ENCODE measurements at places on chromosomes 3 and 15.

DNA sequence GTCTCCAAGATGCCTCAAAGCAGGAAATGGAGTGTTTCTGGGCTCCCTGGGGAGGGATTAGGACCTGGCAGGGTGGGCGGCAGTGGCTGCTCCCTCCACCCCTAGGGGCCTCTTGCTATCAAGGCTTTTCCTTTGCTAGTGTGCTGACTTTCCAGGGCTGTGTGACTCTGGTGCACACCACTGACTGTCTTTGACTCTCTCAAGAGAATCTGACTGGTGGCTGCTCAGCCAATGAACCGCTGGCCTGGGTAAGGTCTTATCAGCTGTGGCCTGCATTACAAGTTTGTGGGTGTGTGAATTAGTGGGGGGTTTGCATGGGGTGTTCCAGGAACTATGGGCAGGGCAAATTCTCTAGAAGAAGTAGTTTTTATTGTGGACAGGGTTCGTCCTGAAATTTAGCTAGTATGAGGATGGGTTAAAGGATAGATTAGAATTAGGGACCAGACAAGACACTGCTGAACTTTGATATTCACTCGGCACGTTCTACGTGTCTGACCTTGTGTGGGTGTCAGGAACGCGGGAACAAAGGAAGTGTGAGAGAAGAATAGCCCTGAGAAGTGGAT, 29.5 kb downstream of the SIAH2 start:
- no peak for DNase-seq

GRCh38 chr3:47747558-47747957, 34.1 kb downstream of the SMARCC1 start:
- DNase-seq: no peak

DNA sequence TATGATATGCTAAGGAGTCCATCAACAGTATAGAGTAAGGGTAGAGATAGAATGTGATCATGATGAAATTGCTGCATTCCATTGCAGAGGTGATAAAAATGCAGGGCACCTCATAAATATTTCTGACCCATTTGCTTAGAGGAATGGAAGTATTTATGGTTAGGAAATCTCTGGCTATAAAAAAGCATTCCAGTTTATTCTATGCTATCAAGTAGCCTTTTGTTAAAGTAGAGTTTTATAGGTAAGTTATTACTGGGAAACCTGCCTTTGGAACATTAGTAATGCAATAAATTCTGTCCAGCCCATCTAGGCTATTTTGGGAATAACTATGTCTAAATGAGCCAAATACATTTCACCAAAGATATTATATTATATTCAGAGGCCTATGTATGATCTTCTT, 19.8 kb upstream of the STRIT1 start:
- DNase-seq: no peak

- DNase-seq: no peak
Observed at GRCh38 chr3:119831022-119831421, 49.1 kb downstream of the NR1I2 start.

DNA sequence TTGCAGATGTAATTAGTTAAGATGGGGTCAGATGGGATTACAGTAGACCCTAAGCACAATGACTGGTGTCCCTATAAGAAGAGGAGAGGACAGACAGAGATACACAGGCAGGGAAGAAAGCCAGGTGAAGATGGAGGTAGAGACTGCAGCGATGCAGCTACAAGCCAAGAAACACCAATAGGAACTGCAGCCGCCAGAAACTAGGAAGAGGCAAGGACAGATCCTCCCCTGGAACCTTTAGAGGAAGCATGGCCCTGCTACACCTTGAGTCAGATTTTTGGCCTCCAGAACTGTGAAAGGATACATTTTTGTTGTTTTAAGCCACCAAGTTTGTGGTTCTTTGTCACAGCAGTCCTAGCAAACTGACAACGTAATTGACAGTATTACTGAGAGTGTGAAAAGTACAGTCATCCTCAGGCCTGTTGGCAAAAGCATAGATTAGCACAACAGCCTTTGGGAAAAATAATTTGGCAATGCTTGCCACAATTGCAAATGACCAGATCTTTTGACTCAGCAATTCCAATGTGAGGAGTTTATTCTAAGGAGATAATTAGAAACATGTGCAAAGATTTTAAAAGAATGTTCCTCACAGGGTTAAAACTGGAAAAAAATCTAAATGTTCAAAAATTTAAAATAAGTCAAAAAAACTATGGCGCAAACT, 82.6 kb upstream of the TJP1 start:
- no peak for DNase-seq

DNA sequence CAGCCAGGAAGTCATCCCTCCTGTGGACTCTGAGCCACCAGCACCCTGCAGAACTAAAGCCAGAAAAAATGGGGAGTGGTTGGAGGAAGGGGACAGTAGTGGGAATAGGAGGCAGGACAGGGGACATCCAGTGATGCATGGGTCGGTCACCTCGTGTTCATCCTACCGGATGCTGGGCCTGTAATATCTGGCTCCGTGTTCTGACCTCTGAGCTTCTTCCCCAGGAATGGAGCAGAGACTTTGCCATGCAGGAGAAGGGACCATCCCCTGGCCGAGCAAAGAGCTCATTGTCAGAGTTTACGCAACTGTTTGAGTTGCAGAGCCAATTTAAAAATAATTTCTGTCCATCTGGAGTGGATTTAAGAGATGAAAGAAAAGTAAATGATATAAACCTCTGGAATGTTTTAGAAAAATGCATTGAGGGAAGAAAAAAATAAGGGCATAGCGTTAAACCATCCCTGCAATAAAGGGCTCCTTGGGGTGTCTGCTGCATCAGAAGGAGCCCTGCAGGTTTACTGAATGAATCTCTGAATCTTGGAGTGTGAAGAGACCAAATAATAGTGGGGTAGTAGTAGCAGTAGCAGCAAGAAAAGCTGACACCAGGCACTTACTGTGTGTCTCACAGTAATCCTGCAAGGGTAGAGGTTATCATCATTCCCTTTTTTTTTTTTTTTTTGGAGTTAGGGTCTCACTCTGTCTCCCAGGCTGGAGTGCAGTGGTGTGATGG, 70.9 kb downstream of the AAGAB start:
- no peak for DNase-seq

- DNase-seq: no peak
Observed at GRCh38 chr3:105958237-105959000, 89.6 kb upstream of the CBLB start.

- no peak for DNase-seq
Observed at GRCh38 chr3:156522673-156523072, 32.2 kb downstream of the SSR3 start.

- DNase-seq: no peak
Observed at GRCh38 chr3:197206913-197207312, 91.5 kb downstream of the DLG1 start.

DNA sequence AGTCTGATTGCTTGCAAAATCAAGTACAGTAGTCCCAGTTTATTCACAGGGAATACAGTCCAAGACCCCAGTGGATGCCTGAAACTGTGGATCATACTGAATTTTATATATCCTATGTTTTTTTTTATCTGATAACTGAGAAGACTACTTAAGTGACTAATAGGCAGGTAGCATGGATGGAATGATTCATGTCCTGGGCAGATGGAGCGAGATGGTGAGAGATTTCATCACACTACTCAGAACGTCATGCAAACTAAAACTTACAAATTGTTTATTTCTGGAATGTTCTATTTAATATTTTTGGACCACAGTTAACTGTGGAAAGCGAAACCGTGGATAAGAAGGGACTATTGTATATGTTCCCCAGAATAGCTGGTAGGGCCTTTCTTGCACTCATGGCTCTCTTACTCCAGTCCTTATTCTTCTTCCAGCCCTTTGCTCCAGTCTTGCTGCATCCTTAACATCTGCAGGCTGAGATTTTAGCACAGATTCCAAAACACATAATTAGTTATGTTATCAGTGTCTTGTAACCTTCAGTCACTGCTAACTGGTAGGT, 290.0 kb downstream of the ADAMTSL3 start:
- no peak for DNase-seq

DNA sequence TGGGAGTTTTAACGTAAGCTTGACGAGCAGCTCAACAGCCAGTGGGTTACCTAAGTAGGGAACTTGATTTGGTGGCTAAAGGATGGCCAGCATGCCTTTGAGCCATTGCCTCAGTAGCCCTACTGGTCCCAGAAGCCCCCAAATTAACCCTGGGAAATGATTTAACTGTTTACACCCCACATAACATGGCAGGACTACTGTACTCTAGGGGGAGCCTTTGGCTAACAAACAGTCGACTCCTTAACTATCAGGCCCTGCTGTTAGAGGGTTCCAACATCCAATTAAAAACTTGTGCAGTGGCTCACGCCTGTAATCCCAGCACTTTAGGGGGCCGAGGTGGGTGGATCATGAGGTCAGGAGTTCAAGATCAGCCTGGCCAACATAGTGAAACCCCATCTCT, 9.4 kb upstream of the SMCO1 start:
- no peak for DNase-seq

DNA sequence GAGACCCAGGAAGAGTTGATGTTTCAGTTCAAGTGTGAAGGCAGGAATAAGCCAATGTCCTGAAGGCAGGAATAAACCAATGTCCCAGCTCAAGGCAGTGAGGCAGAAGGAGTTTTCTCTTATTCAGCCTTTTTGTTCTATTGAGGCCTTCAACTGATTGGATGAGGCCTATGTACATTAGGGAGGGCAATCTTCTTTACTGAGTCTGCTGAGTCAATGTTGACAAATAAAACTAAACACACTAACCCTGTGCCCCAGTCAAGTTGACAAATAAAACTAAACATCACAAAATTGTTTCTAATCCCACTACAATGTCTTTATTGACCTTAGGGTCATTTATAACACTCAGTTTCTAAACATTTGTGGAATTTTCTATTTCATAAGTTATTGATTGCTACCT, 100.0 kb downstream of the CACNA2D3 start:
- no peak for DNase-seq

DNA sequence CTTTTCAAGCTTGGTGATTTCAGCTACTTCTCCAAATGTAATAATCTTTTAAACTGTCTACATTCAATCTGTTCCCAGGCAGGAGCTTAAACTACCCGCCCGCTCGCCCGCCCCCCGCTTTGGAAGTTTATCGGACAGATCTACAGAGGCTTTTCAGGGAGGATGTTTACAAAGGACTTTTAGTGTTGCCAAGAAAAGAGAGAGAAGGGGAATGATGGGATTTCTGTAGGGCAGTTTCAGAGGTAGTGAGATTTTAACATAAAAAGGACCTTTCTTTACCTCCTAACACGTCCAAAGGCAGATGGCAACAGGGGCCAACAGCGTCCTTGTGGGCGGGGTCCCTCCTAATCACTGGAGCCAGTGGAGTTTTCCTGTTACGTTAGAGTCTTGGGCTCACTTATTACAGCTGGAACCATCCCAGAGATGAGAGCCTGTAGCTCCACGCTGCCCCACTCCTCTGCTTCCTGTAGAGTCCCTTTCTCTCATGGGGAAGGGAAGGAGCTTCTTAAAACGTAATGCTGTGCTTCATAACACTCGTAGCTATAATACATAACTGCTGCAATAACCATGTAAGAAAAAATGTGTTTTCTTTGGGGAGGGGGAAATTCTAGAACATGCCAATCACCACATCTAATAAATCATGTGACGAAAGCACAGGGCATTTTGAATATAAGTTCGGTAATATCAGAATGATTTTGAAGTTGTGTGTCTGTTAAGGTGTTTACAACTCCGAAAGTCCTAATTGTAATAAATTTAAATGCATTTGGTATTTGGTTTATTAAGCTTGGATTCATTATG, 30.9 kb downstream of the HES1 start:
- DNase-seq: no peak

- no peak for DNase-seq
Observed at GRCh38 chr15:71813723-71814470, 3.5 kb downstream of the NR2E3 start.
